Smooth muscle cell of the brain vasculature (primary cell): ENCODE measurements at places on chromosomes 11 and 22.

DNA sequence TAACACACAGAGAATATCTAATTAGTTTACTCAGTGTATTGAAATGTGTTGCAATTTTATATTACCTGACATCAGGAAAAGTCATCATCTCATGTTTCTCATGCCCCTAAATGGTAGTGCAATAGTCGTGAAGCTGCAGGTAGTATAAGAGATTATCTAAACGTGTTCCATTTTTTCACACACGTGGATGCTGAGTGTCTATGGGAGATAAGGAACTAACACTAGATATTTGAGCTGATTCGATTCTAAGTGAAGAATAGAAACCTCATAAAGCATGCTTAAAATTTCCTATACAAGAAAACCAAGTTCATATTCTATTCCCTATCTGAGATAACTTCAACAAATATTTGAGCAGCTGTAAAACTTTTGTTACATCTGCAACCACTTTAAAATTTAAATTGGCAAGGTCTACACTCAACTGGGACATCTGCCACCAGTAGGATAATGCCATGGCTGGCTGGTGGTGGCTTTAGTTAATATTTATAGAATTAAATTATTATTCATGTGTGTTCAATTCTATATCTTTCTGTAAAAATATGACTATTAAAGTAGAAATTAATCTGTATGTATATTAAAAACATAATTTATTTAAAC is 388.8 kb downstream of the LUZP2 start:
- DNase-seq: no peak

GRCh38 chr11:9838961-9839360 is 175.1 kb downstream of the SWAP70 start:
- DNase-seq: no peak

DNA sequence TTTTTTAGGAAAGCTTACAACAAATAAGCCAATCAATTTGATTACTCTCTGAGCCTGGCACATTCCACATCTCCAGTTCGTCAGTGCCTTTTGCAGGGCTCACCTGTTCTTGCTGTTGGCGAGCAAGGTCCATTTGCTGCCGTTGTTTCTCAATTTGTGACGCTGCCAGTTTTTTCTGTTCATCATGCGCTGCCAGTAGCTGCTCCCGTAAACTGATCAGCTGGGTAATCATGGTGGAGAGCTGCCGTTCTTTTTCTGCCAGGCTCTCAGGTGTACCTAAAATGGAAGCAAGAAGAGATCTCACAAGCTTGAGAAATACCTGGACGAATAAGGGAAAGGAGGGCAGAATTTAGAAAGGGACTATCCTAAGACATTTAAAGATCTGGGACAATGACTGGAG is 169.7 kb downstream of the SOX6 start:
- DNase-seq: no peak

- DNase-seq: no peak
Measured at GRCh38 chr11:109507331-109507730, 85.3 kb downstream of the C11orf87 start.

DNA sequence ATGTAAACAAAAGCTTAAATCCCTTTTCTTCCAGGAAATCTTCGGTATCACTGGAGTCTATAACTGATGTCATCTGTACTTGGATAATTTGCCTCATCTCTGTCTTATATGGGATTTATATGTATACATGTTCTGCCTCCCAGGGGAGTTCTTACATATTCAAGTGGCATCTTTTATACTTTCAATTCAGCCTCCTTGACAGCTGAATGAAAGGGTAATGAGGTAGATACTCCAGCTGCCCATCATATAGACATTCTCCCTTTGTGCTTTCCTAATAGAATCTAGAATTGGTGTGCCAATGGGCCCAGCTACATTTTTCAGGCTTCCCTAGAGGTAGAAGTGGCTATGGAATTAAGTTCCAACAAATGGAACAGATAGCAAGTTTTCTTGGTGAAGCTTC is 223.8 kb downstream of the LRRC4C start:
- no peak for DNase-seq

DNA sequence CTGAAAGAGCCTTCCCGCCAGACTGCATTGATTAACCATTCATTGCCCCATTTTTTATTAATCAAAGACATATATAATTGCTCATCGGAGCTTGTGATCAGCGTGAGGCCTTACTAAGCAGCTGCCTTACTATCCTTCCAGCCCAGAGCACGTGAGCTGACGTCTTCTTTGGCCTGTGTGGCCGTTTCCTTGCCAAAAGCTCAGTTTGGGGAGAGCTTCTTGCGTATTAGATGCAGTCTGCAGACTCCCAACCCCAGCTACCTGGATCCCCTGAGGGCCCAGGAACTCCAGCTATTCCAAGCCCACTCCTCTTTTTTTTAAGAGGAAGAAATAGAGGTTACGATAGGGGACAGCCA is 784 bp upstream of the SLC43A3 start:
- DNase-seq: no peak
